Dermis microvascular lymphatic vessel endothelial cell (primary cell): ENCODE measurements at places on chromosomes 11 and 22.

- no peak for DNase-seq
Observed at GRCh38 chr11:9936754-9937153, 272.9 kb downstream of the SWAP70 start.

DNA sequence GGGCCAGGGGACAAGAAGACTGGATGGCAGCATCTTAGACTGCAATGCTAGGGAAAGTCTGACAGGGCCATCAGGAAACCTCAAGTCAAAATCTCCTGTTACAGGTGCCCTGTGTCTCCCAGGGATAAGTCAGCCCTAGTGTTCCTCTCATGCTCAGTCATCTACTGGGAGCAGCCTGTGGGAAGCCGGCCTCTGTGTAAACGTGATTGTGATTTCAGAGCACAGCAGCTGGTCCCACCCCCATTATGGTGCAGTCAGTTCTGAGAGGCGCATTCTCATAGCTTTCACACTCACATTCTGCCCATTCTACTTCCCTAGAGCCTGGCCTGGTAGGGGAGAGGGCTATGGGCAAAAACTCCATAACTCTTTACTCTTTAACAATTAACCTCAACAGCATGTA, 7.2 kb upstream of the SLN start:
- DNase-seq: no peak

DNA sequence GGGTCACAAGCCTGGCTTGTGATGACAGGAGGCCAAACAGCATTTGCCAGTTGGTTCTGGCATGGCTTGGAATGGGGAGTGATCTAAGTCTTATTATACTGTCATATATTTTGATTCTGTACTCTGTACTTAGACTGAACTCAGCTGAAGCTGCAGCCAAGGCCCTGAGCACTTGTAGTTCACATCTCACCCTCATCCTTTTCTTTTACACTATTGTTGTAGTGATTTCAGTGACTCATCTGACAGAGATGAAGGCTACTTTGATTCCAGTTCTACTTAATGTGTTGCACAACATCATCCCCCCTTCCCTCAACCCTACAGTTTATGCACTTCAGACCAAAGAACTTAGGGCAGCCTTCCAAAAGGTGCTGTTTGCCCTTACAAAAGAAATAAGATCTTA, 843 bp downstream of the OR56B1 start:
- DNase-seq: no peak

GRCh38 chr22:46684706-46685105, 53.3 kb downstream of the CERK start:
- DNase-seq: no peak

- no peak for DNase-seq
Observed at GRCh38 chr11:82559609-82560008, 174.1 kb downstream of the FAM181B start.

GRCh38 chr22:44531487-44531886, 33.5 kb upstream of the RTL6 start:
- no peak for DNase-seq

DNA sequence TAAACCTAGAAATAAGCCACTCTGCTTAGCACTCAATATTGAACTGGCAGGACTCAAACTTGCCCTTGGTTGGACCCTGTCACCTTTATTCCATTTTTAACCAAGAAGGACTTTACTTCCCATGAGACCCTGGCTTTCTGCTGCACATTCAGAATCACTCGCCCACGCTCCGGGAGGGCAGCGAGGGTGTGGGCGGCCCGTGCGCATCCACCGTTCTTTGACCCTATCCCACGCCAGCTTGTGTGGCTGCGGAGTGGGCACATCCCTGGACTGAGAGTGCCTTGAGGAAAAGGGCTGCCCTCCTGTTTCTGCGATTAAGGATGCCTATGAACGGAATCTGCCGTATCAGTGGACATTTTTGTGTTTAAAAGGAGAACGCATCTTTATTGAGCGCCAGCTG, 39.6 kb downstream of the TRIM44 start:
- DNase-seq: no peak

DNA sequence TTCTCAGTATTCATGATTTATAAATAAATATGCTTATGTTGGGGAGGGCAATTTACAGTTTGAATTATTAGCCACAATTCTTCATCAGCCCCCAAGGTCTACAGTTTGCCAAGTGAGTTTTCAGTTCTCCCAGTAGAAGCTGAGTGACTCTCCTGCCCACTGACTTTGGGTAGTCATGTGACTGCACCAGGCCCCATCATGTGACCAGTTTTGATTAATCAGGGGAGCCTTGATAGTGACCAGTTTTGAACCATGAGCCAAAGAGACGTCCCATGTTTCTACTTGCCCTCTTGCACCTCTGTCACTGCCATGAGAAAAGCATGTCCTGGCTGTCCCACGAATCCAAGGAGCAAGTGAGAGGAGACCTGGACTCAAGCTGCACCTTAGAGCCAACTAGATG, 32.5 kb downstream of the SYN3 start:
- DNase-seq: no peak

DNA sequence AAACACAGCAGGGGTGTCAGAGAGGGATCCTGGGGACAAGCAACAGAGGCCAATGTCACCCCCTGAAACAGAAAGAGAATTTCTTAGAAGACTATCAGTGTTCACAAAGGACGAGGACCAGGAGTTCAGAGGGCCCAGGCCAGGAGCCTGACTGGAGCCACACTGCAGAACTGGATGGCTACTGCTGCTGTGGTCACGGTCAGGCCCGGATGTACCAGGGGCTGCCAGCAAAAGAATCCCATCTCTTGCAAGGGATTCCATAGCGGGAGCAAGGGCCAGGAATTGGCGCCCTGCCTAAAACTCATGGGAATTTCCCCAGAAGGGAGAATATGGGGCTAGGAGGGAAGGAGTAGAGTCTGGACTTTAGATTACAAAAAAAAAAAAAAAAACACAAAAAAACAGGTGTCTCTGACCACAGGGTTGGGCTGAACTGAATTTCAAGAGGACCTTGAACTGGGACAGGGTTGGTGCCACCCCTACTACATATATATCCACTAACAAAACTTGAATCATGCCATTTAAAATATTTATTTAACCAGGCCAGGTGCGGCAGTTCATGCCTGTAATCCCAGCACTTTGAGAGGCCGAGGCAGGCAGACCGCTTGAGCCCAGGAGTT, 15.7 kb upstream of the KCTD14 start:
- peak; percentile 38 for DNase-seq
